IMR-90 (cell line): ENCODE measurements at places on chromosomes 5 and 9. TPM values are rescaled to one million over a fixed set of nuclear protein-coding genes. Genes with fewer than 3 reads are reported as not detected.

DNA sequence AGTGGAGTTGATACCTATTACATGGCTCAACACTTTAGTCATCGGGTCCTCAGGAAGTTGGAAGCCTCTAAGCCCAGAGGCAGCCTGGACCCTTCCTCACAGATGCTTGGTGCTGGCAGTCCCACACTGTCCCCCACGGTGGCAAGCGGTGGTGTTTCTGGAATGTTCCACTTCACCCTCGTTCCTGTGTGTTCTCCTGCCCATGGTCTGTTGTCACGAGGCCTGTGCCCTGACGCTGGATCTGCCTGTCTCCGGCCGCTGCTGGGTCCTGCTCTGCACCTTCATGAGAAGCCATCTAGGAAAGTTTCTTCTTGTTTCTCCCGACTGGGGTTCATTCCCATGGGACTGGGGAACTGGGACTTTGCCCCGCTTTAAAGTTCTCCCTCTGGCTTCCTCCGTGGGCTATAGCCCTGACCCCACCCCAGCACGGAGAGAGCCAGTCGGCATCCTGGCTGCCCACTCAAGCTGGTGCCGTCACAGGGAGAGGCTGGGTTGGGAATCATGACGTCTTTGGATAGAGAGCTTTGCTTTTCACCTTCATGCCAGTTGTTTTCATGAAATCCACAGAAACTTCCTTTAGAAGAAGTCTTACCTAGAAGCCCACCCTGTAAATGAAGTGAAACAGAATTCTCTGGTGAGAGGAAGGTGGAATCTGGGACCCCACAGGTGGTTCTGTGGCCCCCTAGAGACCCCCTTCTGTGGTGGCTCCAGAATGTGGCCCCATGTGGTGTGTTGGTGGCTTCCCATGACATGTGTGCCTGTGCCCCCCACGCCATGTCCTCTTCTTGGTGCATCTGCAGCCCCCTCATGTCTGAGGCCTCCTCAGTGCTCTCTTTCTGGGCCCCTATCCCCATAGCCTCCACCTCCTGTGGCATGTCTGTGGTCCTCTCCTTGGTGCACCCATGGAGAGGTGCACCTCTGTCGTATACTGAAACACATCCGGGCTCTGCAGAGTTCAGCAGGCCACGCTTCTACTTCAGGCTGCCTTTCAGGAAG lies 43.8 kb downstream of the TRIP13 start:
- no peak for DNase-seq

GRCh38 chr5:107523029-107523680 lies 147.6 kb downstream of the EFNA5 start:
- DNase-seq = no peak

- peak; percentile 99 for DNase-seq
Measured at GRCh38 chr5:179265514-179266290, 79.6 kb downstream of the ADAMTS2 start.

Gene LTC4S
- total RNA-seq = not detected in 2 replicates

Gene FOXD4L4
- total RNA-seq = under 0.01 TPM in 1 of 2 replicates, not detected in the other
